Osteocyte (in vitro differentiated cells): ENCODE measurements at places on chromosomes 3 and 15. TPM values are rescaled to one million over a fixed set of nuclear protein-coding genes. Genes with fewer than 3 reads are reported as not detected.

SLC27A2 gene
- not detected in 2 replicates for total RNA-seq

LMAN1L gene
- not detected in 2 replicates for total RNA-seq

SPATA12 gene
- total RNA-seq = not detected in 2 replicates

PLSCR4 gene
- total RNA-seq = 43.4 and 44.3 TPM in 2 replicates

DNA sequence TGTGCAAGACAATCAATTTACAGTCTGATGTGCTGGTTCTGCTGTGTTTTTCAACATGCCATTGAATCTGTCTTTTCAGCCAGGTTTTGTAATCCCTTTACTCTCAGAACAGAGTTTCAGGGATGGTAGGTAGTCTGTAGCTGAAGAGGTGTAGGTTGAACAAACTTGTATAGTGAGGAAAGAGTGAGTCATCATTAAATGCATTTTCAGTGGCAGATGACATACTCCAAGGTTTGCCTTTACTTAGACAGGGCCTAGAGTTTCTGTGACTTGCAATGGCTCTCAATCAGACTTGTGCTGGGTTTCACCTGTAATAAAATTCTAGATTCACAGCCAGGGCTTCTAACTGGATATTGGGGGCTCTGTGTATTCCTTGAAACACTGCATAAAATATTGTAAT is 94.6 kb downstream of the CYP19A1 start:
- DNase-seq = no peak

ARHGAP11A gene
- 15.5 and 17.6 TPM in 2 replicates for total RNA-seq

CLDN1 gene
- total RNA-seq = 41.4 and 43.8 TPM in 2 replicates

GRCh38 chr3:85589145-85589544 is 630.4 kb downstream of the CADM2 start:
- no peak for DNase-seq

GRCh38 chr3:13540297-13540995 is 8.5 kb upstream of the FBLN2 start:
- DNase-seq = no peak

DAZL gene
- not detected in 2 replicates for total RNA-seq

DNA sequence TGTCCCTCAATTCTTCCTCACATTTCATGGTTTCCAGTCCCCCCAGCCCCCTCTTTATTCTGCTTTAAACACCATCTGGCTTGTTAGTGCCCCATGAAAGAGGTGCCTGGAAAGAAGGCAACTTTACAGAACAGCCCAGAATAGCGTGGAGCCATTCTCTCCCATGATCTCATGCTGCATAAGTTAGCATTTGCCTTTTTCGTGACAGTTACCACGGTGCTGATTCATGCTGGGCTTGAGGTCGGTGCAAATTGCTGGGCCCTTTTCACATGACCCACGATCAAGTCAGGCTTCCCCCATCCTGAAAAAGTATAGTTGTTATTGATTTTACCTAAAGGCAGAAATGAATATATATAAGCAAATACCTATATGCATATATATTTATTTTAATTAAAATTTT is 29.6 kb downstream of the SQOR start:
- no peak for DNase-seq
